Neural progenitor cell (in vitro differentiated cells): ENCODE measurements at places on chromosomes 7 and 10. TPM values are rescaled to one million over a fixed set of nuclear protein-coding genes. Genes with fewer than 3 reads are reported as not detected.

Gene ZNF248
- total RNA-seq = not detected in 2 replicates

- DNase-seq = no peak
Measured at GRCh38 chr7:28729281-28729680, 228.8 kb downstream of the TRIL start.

DNA sequence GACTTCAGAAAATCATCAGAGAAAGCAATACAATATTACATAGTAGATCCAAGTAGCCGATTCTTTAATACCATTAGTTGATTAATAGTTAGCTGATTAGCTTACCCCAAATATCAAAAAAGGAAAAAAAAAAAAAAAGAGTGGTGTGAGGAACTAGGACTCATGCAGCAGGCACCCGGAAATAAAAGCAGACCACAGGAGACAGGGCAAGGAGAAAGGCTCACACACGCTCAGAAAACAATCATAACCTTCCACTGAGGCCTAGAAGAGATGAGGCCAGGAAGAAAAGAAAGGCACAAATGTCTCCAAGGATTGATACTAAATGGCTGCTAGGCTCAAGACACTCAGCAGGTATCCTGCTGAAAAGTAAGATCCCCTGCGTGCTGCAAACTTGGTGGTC lies 25.9 kb downstream of the TRDMT1 start:
- peak; percentile 39 for DNase-seq

- no peak for DNase-seq
Measured at GRCh38 chr7:155311826-155312537, 14.3 kb downstream of the INSIG1 start.

GRCh38 chr10:78307576-78307975 lies 273.9 kb downstream of the RPS24 start:
- no peak for DNase-seq
